ENCODE measurements at places on chromosomes 5 and 9.

DNA sequence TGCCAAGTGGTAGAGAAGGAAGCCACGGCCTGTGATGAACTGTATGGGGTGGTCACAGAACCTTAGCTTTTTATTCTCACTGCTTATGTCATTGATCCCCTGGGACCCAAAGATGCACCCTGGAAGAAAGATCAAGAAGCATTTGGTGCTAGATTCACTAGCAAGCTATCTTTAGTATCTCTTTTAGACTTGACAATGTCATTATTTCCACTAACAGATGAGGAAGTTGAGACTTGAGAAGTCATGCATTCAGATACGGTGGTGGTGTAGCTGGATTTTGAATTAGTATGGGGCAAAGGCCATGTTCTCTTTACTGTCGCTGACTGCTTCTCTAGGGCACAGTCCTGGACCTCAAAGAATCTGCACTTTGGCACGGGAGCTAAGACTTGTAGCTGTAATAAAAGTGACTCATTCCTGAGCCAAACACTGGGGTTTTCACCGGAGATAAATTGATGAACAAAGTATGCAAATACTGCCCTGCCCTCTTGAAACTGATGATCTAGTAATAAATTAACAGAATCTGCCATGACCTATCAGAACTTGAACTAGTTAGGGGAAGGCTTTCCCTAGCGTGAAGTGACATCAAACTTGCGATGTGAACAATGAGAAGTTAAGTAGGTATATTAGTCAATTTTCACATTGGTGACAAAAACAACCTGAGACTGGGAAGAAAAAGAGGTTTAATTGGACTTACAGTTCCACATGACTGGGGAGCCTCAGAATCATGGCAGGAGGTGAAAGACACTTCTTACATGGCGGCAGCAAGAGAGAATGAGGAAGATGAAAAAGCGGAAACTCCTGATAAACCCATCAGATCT lies 5.4 kb downstream of the GDA start:
- DNase-seq: no peak

DNA sequence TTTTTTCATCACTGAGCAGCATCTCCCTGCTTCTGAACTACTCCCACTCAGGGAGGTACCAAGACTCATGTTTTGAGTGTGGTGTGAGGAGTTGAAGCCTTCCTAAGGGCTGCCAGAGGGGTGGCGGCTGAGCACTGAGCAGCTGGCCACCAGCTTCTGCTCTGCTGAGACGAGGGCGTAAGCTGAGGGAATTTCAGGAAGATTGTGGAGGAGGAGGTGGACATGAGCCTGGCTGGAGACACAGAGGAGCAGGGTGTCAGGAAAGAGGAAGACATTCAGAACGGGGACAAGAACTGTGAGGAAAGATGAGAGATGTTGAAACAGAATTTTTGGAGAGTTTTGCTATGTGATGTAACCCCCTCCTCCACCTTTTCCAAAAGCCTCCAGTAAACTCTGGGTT lies 7.8 kb downstream of the LCP2 start:
- no peak for DNase-seq

- DNase-seq: no peak
Observed at GRCh38 chr5:79685627-79686026, 4.0 kb upstream of the CMYA5 start.

GRCh38 chr9:10268531-10269485 lies 344.0 kb downstream of the PTPRD start:
- no peak for DNase-seq

DNA sequence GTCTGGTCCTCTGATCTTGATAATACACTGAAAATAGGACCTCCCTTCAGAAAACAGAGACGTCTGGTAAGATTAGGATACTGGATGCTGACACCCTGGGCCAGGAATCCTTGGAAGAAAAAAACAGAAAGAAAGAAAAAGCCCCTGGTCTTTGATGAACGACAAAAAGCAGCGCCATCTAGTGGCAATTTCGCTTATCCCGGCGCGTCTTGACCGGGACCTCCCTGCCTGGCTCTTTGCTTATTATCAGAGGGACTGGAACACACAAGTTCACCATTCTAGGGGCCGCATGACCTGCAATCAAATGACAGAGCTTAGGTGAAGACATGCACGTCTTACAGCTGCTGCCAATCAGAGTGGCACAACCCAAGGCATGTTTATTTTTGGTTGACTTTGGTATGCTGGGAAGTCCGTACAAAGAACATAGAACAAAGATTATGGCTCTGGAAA lies 114.9 kb upstream of the NFIB start:
- DNase-seq: no peak

GRCh38 chr5:170046241-170046640 lies 59.5 kb upstream of the FOXI1 start:
- no peak for DNase-seq

DNA sequence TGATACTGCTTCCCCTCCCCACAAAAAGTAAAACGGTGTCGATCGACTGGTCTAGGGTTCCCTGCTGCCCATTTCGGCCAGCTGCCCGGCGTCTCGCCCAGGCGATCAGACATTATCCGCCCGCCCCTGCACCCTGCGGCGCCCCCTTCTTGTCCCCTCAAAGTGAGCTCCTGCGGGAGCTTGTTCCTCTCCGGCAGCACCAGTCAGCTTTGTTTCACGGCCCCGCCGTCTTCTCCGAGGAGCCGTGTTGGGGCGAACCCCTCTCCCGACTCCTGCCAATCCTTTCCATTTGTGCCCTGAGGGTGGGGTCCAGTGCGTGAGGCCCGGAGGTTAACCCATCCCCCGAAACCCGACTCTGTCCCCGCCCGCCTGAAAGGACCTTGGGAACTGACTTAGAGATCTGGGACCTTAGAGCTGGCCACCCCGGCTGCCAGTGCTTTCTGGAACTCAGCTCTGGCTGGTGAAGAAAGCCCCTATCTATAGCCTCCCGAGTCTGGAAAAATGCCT lies 518 bp downstream of the UBE2B start:
- DNase-seq: no peak

GRCh38 chr5:103519550-103519949 lies 43.0 kb downstream of the NUDT12 start:
- no peak for DNase-seq
